ENCODE measurements at places on chromosomes 6 and 20.

- DNase-seq, result no peak
Measured at GRCh38 chr6:37308069-37308815, 45.5 kb upstream of the RNF8 start.

DNA sequence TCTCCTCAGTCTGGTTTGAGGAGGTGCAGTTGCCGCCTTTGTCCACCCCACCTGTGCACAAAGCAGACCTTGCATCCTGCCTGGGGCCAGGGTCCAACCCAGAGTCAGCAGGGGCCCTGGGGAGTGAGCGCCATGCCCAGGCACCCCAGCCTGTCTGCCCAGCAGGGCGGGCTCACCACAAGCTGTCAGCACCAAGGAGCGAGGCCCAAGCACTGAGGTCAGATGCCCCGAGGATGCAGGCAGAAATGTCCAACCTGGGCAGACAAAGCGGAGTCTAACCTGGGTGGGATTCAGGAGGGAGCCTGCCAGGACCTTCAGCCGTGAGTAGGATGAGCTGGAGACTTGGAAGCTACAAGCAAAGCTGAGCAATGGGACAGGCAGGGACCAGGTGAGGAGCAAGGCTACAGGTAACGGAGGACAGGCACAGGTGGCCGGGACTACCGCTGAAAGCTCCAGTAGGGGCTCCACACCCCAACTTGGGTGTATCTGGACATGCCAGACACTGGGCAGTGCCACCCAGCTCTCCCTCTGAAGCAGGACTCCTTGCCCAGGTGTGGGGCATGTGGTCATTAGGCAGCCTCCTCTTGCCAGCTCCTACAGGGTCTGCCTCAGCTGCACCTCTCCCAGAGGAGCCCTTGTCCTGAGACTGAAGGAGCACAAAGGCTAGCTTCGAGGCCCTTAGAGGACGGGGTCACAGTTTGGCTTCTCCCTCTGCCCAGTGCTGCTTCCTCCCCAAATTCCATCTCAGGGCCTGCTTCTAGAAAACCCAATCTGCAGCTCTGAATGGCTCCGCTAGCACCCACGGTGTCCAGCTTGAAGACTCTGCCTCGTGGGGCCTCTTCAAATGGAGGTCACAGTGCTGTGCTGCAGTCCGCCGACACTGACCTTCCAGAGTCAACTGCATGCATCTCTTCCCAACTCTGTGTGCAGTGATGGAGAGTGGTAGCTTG is 210.6 kb upstream of the CDYL start:
- DNase-seq, result no peak

DNA sequence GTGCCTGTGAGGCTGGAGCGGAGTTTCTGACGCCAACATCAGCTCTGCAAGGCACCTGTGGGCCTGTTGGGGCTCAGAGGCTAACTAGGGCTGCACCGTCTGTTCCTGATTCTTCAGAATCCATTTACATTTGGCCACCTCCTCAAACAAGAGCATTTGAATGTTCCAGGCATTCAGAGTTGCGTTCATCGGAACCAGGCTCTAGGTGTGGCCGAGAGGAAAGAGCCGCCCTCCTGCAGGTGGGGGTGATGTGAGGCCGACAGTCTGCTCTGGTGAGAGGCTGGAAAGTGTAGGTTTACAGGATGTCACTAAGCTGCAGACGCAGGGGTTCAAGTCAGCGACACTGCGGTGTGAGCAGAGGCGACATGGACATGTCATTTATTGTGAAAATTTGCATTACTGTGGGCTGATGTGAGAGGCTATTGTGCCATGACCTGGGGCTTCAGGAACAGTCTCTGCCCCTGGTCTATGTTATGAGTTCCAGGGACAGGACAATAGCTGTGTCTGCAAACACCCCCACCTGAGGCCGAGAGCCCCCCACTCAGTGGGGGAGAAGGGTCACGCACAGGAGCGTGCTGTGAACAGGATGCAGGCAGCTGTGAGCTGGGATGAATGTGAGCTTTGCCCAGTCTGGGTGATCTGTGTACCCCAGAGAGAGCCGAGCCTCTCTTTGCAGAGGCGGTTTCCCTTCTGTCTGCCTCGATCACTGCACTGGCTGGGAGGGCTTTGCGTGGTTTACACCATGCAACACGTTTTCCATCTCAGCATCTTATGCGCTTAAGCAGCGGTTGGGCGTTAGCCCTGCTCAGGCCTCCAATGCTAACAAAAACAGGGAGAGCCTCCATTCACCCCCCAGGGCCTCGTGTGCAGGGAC is 21.1 kb downstream of the SLCO4A1 start:
- DNase-seq, result no peak

GRCh38 chr6:144344646-144345045 is 59.5 kb downstream of the UTRN start:
- no peak for DNase-seq

All from Kasumi-1 (cell line).